ENCODE measurements at places on chromosomes 1 and 21.

DNA sequence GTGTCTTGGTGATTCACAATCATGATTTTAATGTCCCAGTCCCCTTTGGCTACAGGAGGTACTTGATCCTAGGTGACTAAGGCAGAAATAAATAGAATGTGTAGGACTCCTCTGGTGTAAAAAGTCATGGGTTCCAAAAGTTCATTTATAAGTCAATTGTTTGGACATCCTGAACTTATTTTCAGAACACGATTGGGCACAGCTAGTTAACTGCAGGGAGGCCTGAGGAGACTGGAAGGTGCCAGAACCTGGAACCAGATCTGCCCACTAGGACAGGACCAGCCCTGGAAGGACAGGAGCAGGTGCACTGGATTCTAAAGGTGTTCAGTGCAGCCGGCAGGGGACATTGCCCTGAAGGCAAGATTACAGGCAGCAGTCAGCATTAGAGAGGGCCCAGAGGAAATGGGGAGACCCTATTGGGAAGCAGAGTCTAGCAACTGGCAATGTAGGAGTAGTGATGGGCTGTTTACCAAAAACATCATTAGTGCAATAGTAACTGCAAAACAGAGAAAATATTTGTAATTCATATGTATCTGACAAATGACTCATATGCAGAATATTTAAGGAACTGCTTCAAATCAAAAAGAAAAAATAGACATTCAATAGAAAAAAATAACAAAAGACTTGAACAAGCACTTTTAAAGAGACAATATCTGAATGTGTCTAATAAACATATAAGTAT, 23.6 kb upstream of the HEATR1 start:
- no peak for DNase-seq

DNA sequence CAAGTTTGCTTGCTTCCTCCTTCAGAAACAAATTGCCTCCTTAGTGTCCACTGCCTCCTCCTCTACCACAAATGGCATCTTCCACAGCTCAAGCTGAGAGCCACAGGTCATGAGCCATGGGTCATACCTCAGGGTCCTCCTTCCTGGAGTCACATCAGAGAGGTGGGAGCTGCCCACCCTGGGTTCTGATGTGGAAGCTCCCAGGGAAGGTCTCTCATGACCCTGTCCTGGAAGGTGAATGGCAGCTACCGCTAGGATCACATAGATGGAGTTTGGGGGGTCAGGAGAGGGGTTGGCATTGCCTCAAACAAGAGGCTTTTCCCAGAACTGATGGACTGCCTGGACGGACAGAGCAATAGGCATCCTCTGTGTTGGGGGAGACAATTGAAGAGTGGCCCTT, 321.4 kb downstream of the MATN1 start:
- DNase-seq: no peak

GRCh38 chr1:191255354-191256054, 777.8 kb upstream of the BRINP3 start:
- DNase-seq: no peak

DNA sequence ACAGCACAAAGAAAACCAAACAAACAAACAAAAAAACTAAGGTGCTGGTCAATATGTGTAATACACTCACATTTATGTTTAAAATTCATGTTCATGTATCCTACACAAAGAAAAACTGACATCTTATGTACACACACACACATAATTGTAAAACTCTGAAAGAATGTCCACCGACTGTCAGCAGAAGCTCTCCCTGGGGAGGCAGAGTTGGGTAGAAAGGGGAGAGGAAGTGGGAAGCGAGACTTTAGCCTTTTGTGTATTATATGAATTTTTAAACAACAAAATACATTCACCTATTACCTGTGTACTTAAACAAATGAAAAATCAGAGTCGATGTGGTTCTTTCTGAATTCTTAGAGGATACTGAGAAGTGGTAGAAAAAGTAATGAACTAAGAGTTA, 88.3 kb downstream of the ABCA4 start:
- no peak for DNase-seq

- DNase-seq: no peak
Measured at GRCh38 chr1:41144285-41144684, 97.8 kb downstream of the SCMH1 start.

GRCh38 chr21:28590676-28591075, 402.0 kb downstream of the LTN1 start:
- no peak for DNase-seq

GRCh38 chr1:172698224-172698623, 39.3 kb downstream of the FASLG start:
- no peak for DNase-seq

- DNase-seq: no peak
Measured at GRCh38 chr1:39183503-39184353, 20.8 kb upstream of the MACF1 start.

DNA sequence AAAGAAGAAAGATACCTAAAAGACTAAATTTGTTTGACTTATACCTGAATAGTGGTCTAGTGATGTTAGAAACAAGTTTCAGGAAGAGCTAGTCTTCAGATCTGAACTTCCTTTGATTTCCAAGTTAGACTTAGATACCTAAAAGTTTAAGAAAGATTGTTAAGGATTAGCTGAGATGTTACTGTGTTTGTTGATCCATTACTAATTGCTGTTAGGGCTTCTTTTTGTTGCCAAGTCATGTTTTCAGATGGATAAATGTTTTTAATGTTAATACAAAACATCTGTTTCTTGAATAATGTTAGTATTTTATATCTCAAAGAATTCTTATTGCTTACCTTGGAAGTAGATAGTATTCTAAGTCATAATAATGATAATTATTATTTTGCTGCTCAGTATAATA, 11.6 kb downstream of the GNAI3 start:
- DNase-seq: no peak

- no peak for DNase-seq
Measured at GRCh38 chr1:1302006-1302430, 5.7 kb downstream of the ACAP3 start.

- DNase-seq: no peak
Measured at GRCh38 chr1:17683598-17683997, 71.5 kb upstream of the ACTL8 start.

GRCh38 chr1:58657082-58657481, 42.8 kb downstream of the MYSM1 start:
- no peak for DNase-seq

- no peak for DNase-seq
Measured at GRCh38 chr1:182952677-182953444, at the start of gene SHCBP1L. Gene SHCBP1L, minus strand, starts transcription at chr1:182953166. Its CDS starts 33 bp downstream, at chr1:182953133.

DNA sequence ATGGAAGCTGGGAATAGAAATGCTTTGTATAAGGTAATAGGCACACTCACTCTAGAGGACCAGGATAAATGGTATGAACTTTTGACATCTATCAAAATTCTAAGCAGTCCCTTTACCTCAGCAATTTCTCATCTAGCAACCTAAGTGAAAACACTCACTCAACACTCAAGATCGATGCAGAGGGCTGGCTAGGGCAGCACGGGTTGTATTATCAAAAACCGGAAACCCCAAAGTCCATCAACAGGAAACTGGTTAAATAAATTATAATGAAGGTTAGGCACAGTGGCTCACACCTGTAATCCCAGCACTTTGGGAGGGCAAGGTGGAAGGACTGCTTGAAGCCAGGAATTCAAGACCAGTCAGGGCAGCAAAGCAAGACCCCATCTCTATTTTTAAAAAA, 9.4 kb downstream of the USP48 start:
- no peak for DNase-seq

GRCh38 chr1:60251426-60251825, 177.9 kb upstream of the C1orf87 start:
- no peak for DNase-seq

DNA sequence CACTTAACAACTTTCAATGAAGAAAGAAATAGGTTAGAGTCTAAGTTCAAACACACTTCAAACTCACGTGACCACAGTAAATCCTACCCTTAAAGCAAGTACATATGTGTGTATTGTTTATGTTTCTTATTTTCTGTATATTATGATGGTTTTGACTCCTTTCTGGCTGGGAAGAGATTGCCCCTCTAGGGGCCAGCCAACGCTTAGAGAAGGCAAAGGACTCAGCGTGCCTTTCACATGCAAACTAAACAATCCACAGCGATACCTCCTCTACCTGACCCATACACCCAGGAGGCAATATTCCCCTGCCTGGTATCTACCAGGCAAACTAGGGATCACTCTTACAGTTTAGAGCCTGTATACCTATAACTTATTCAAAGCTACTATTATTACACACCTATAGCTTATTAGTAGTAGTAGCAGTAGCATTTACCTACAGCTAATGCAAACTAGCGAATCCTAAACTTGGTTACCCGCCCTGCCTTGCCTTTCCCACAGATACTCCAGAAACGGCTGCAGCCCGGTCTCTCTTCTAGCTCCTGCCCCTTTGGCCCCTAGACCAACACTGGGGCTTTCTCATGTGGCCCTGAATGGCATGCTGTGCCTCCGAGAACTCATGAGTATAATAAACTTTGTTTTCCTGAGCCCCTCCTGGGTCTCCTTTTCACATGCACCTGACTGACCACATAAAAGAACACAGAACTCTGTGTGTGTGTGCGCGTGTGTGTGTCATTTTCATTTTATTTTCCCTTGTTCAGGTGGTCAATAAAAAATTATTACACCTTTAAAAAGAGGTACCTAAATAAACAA, 14.0 kb downstream of the NRIP1 start:
- DNase-seq: no peak

- no peak for DNase-seq
Measured at GRCh38 chr1:214473387-214473786, 78.0 kb downstream of the PTPN14 start.

- DNase-seq: no peak
Measured at GRCh38 chr1:7120863-7121621, 335.8 kb downstream of the CAMTA1 start.

- no peak for DNase-seq
Measured at GRCh38 chr1:235329139-235329902, 951 bp downstream of the GGPS1 start.

Data from NCI-H1092 (cell line).